HT-29 (cell line): ENCODE measurements at places on chromosomes 11 and 22. TPM values are rescaled to one million over a fixed set of nuclear protein-coding genes. Genes with fewer than 3 reads are reported as not detected.

GRCh38 chr22:49400136-49400940 lies 427.3 kb downstream of the BRD1 start:
- no peak for DNase-seq

DNA sequence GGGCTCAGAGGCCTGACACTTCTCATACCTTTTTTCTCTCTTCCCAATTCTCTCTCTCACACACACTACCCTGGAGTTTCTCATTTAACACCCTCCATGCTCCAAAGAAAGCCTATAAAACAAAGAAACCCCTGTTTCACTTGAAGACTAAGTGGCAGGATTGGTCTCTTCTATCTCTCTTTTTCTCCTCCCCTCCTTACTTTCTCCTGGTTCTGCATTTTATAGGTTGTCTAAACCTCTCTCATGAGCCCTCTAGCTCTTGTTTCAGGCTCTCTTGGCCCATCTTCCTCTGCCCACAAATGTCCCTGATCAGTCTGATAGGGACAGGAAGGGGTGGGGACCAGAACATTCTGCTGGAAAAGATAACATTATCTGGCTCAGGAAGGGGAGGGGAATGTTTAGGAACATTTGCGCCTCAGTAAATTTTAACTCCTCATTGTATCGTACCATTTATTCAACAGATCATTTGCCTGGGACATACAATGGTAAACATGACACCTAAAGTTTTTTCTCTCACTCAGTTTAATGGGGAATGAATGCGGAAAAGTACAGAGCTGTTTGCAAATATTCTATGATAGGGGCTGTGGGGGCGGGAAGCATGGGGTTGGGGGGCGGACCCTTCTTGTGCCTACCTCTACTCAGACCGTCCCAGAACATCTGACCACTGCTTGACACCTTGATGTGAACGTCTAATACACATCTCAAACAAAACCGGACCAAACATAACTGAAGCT lies 10.8 kb downstream of the CRYBA4 start:
- DNase-seq, result no peak

DNA sequence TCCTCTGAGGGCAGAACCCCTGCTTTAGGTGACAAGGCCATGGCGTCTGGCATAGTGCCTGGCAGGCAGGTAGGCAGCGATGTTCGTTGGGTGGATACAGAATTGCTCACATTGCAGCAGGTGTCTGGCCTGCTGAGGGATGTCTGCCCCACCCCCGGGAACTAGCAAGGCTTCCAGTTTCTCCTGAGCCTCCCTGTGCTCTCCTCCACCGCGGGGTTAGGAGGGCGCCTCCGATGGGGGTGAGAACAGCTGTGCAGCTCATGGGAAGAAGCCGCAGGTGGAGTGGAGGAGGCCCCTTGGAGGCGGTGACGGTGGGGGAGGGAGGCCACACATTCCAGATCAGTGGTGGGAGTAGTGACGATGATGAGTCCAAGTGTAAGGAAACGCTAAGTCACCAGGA lies 48.3 kb upstream of the JAM3 start:
- no peak for DNase-seq

DNA sequence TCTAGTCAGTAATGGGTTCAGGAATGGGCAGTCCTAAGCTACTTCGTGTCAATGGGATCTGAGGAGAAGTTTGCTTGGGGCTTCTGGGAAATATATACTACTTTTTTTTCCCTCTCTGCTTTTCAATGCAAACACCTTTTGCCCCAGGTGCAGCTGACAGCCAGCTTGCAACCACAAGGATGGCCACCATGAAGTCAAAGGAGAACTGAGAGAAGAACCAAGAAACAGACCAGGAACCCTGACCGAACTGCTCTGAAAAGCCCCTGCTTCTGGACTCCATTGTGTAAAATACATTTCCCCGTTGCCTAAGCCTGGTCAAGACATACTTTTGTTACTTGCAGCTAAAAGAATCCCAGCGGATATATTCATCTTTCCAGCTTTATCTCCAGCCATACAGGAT lies 20.1 kb upstream of the CD44 start:
- no peak for DNase-seq

- DNase-seq, result no peak
Measured at GRCh38 chr22:19674129-19674928, 40.0 kb upstream of the SEPTIN5 start.

GRCh38 chr11:9660886-9661285 lies 3.0 kb upstream of the SWAP70 start:
- DNase-seq, result peak; percentile 31

GRCh38 chr11:47523490-47524225 lies 29.3 kb downstream of the CELF1 start:
- DNase-seq, result peak; percentile 56

DNA sequence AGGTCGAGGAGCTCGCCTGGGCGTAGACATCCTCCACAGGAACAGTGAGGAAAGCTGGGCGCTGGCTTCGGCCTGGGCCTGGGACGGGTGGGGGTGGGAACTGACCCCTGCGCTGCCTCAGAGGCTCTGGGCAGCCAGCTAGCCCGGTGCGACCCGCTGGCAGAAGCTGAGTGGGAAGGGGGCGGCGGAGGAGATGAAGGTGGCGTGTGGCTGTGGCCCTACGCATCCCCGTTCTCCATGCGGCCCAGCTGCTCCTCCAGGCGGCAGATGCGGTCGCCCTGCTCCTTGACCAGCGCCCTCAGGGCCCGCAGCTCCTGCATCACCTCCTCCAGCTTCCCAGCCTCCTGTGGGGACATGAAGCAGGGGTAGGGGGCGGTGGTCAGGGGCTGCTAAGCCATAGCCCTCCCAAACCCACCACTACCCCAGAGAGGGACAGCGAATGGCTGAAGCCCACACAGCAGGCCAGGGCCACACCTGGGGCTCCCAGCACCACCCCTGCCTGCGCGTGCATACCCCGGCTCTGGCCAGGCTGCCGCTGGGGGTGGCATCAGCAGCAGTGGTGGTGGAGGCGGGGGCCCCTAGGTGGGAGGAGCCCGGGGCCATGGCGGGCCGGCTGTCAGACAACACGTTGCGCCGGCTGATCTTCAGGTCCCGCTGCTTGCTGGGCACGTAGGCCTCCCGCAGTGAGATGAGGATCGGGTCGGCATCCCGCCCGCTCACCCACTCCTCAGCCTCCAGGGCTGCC lies 848 bp upstream of the PTPRCAP start:
- no peak for DNase-seq

GRCh38 chr11:95296165-95296564 lies 65.2 kb upstream of the SESN3 start:
- no peak for DNase-seq

DNA sequence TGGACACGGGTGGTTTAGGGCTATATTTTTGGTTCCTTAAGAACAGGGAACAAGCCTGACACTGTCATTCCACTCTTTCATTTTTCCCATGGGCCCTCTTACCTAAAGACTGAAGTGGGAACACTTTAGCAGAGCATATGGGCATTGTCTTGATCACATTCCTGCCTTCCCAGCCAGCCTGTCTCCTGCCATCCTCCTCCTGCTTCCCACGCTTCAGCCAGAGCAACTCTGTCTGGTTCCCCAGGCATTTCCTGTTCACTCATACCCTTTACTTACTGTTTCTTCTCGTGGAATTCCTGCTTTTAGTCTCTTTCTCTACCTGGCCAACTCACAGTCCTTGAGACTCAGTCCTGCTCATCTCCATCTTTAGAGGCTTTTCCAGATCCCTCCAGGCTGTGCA lies 22.8 kb downstream of the MRPL16 start:
- no peak for DNase-seq

DNA sequence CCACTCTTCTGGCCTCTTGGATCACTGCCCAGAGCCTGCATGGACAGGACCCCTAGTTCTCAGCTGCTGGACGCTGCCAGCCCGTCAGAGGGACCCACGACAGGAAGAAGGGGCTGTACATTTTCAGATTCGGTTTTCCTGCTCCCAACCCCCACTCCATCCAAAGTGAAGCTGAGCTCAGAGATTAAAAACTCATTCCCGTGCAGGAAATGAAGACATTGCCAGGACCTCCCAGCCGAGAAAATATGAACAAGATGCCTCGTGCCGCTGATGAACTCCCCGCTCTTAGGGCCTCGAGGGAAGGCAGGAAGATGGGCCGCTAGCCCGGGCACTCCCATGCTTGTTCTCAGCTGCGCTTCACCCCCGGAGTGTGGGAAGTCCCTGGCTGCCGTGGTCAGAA lies 36.1 kb downstream of the RPUSD4 start:
- no peak for DNase-seq

- DNase-seq, result no peak
Measured at GRCh38 chr11:128246810-128247594, 340.4 kb downstream of the ETS1 start.

SHANK3 gene
- not detected in 2 replicates for total RNA-seq

MS4A4A gene
- total RNA-seq, result not detected in 2 replicates

CFL1 gene
- 2,410 and 2,611 TPM in 2 replicates for total RNA-seq
